A673 (cell line): ENCODE measurements at places on chromosomes 5 and 9.
A peak's percentile ranks its signal among the peaks of the same experiment; 100 is the strongest.

- no peak for DNase-seq
These were observed 61.3 kb upstream of the TYRP1 start for GRCh38 chr9:12631866-12632265.

GRCh38 chr5:21219251-21219650 is 1231.3 kb upstream of the CDH18 start:
- DNase-seq, result no peak

GRCh38 chr5:90747693-90748092 is 189.1 kb downstream of the ADGRV1 start:
- DNase-seq, result peak; percentile 73

DNA sequence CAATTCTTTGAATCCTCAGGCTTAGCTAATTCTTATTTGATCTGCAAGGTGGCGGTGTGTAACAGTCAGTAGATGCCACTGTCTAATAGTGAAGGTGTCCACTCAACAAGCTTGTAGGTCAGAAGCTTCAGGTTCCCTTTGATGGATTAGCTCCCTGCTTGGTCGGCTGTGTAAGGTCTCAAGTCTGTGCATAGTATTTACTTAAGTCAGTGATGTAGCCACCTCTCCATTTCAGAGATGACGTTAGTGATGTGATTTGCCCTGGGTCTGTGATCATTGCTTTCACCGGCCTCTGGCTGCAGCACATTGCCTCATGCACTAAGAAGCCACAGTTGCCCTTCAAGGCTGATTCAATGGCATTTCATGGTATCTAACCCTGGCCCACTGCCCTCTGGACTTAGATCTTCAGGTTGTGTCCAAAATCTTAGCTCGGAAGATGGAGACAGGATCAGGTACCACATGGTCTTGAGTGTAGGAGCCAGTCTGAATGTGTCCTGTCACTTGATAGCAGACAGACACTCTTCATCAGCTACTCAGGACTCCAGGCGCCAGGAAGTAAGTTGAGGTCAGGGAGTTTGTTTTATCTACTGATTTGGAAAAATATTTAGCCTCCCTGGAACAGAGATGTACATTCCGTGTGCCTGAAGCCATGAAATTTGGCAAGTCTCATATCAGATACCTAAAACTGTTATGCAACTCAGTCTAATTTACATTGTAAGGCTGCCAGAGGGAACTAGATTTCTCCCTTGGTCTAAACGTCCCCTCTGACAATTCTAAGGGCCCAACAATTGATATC is 42.9 kb downstream of the SUB1 start:
- no peak for DNase-seq

DNA sequence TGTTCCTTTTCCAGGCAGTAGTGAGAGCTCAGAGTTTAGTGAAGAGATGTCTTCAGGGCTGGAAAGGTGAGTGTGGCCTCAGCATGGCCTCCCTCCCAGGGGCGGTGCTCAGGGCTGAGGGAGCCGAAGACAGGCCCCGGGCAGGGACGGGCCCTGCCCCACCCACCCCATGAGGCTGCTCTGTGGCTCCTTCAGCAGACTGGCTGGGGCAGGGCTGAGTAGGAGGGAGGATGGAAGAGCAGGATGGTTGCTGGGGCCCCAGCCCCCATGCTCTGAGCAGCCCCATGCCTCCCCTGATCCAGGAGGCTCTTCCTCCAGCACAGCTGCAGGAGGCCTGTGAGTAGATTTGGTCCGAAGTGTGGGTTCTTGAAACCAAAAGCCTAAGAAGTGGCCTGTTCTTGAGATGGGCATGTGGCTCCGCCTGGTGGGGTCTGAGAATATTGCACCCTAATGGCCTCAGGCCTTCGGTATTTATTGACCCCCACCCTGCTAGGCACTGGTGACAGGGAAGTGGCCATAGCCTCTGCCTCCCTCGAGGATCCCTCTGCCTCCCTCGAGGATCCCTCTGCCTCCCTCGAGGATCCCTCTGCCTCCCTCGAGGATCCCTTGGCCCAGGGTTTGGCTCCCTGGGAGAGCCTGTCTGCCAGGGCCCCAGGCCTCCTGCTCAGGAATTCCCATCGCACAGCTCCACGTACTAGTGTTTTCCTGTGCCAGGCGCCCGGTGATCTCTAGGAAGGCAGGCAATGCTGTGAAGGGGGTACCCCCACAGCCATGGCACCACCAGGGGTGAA is 65.4 kb upstream of the GARNL3 start:
- peak; percentile 83 for DNase-seq

GRCh38 chr5:78610636-78611035 is 37.9 kb downstream of the LHFPL2 start:
- DNase-seq, result no peak

- DNase-seq, result no peak
These were observed 122.6 kb downstream of the SAXO1 start for GRCh38 chr9:18910435-18910834.

- no peak for DNase-seq
These were observed 58.6 kb downstream of the GCNT4 start for GRCh38 chr5:74993743-74994142.

- peak; percentile 60 for DNase-seq
These were observed 4.0 kb upstream of the RANBP3L start for GRCh38 chr5:36305571-36306326.

GRCh38 chr5:44983006-44983405 is 174.3 kb downstream of the MRPS30 start:
- no peak for DNase-seq

- no peak for DNase-seq
These were observed 30.2 kb upstream of the BASP1 start for GRCh38 chr5:17187011-17187785.

- DNase-seq, result peak; percentile 1
These were observed 63.7 kb upstream of the IFNK start for GRCh38 chr9:27460226-27461023.

GRCh38 chr9:112945620-112946208 is 55.0 kb upstream of the SLC46A2 start:
- no peak for DNase-seq

DNA sequence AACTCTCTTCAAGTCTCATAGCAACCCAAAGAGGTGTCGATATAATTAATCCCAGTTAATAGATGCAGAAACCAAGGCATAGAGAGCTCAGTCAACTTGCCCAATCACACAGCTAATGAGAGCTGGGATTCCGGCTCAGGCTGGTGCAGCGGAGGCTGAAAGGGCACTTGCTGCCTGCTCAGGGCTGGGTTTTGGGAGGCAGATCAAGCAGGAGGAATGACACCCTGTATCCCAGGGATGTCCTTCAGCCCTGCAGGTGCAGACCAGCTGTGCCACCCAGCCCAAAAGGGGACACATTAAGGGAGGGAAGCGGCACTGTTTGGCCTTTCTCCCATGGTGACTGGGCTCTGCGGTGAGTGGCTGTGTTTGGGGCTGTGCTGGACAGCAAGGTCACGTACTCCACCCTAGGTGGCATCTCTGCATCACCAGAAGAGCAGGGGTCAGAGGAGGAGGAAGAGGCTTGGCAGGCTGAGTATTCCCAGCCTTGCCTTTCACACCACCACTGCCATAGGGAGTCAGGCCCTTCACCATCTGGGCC is 124.1 kb downstream of the MVB12B start:
- no peak for DNase-seq

GRCh38 chr9:6576987-6577386 is 68.5 kb downstream of the GLDC start:
- DNase-seq, result no peak

DNA sequence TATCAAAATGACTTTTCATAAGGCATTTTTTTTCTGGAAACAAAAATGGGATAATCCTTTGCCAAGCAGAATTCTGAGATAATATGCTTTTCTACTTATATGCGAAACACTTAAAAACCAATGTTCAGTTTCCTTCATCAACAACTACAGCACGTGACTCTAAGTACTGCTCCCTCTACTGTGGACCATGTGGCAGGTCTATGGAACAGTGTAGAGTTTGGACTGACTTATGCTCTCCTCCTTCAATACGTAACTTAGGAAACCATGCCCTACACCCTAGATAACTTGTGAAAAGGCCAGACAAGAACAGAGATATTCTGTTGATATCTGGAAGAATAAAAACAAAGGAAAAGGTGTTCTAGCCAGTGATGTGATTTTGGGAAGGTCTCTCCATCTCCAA is 111.3 kb upstream of the GNA14 start:
- no peak for DNase-seq

GRCh38 chr5:165844571-165844970 is 2339.2 kb downstream of the MAT2B start:
- no peak for DNase-seq

DNA sequence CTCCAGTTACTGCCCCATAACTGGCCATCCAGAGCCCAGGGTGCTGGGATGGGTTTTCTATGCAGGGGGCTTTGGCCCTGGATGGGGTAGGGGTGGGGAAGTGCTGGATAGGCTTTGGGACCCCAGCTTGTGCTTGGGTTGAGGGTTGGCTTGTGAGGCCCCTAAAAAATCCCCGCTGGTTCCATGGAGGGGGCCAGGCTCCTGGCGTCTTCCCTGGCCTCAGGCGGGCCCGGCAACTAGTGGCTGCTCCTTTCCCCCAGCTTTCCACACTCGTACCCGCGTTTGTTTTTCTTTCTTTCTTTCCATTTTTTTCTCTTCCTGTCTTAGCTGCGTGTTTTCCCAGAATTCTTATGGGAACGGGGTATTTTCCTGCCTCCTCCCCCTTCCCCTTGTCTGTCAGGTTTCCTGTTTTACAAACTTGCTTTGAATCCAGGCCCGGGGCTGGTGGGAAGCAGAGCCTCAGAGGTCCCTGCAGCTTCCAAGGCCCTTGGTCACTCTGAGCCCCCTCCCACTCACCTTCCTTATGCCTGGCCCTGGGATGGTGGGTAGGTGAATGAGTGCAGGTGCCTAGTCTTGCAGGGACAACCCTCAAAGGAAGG is 40.2 kb downstream of the RGS3 start:
- no peak for DNase-seq

GRCh38 chr9:98502311-98502975 is 206.3 kb downstream of the GABBR2 start:
- no peak for DNase-seq

DNA sequence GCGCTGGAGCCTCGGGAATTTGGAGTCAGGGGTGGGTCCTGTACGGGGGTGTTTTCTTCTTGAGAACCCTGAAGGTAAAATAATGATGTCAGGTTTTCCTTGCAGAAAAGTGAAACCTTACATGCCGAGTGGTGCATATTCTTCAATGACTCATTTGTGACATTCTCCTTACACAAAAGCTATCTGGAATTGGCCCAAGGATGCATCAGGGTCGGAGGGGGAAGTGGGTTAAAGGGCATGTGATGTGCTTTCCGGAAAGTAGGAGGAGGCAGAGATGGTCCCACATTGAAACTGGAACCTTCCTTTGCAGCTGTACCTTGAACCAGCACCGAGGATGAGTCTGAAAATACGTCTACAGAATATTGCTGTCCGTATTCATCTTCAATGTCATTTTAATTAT is 411.2 kb upstream of the IRX4 start:
- DNase-seq, result no peak

GRCh38 chr5:148991566-148991965 is 71.3 kb downstream of the SH3TC2 start:
- no peak for DNase-seq

GRCh38 chr5:157049605-157050004 is 9.3 kb downstream of the HAVCR1 start:
- DNase-seq, result no peak

DNA sequence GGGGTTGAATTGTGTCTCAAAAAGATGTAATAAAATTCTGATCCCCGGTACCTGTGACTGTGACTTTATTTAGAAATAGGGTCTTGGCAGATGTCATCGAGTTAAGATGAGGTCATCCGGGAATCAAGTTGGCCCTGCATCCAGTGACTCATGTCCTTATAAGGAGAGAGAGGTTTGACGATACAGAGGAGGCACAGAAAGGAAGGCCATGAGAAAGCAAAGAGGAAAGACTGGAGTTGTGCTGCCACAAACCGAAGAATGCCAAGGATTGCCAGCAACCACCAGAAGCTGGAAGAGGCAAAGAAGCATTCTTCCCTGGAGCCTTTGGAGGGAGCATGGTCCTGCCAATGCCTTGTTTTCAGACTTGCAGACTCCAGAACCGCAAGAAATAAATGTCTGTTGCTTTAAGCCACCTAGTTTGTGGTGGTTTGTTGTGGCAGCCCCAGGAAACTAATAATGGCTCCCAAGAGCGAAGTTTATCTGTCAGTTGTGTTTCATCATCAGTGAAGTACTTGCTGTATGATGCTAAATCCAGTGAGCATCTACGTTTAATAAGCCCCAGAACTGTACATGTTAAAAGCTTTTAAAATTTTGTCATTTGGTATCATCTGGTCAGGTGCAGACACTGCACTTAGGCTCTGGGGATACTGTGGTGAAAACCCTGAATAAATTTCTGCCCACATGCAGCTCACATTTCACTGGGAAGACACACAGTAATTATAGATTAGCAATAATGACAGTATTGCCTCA is 114.8 kb downstream of the TLE4 start:
- peak; percentile 19 for DNase-seq

DNA sequence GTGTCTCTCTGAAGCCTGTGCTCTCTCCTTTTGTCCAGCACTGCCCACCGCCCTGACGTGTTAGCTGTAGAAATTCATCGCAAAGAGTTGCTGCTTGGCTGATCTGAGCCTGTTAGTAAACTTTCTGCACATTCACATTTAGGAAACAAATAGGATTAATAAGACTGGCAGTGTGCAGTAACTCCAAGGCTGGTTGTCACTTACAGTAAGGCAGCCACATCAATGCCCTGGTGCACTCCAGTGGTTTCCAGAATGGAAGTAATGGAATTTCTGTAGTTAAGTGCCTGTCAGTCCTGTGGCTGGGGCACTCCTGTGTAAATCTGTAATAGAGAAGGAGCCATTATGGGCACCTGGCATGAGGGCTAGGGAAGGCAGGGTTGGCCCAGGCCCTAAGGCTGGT is 70.6 kb downstream of the DOCK2 start:
- DNase-seq, result no peak

DNA sequence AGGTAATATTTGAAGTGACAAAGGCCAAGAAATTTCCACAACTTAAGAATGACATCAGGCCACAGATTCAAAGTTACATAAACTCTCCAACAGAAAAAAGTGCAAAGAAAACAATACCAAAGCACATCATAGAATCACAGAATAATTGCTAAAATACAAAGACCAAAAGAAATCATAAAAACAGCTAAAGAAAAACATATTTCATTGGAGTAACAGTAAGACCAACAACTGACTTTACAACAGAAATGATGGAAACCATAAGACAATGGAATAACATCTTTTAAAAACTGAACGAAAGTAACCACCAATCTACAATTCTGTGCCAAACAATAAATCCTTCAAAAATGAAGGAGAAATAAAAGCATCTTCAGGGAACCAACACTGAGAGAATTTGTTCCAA is 38.3 kb downstream of the ZDHHC21 start:
- DNase-seq, result no peak

- DNase-seq, result no peak
These were observed 40.7 kb downstream of the HRH2 start for GRCh38 chr5:175698401-175699115.

DNA sequence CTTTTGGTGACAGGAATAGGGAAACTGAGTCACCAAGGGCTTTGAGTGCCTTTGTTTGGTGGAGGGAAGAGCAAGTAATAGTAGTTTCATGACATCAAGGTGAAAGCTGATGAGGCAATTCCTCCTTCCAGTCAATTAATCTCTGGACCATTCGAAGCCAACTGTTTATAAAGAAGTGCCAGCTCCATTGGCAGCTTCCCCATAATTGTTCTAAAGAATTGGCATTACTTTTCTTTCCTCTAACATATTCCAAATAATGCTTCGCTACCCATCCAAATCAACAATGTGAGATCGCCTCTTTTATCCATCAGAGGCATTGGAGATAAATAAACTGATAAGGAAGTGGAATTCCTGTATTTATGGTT is 132.4 kb downstream of the NPR3 start:
- no peak for DNase-seq

- no peak for DNase-seq
These were observed 541.0 kb downstream of the RAB3C start for GRCh38 chr5:59123595-59124561.

GRCh38 chr9:105168870-105169319 is 75.6 kb upstream of the SLC44A1 start:
- no peak for DNase-seq

GRCh38 chr5:103582364-103582763 is 19.8 kb upstream of the NUDT12 start:
- DNase-seq, result peak; percentile 71
